ENCODE measurements at places on chromosomes 16 and 17.

DNA sequence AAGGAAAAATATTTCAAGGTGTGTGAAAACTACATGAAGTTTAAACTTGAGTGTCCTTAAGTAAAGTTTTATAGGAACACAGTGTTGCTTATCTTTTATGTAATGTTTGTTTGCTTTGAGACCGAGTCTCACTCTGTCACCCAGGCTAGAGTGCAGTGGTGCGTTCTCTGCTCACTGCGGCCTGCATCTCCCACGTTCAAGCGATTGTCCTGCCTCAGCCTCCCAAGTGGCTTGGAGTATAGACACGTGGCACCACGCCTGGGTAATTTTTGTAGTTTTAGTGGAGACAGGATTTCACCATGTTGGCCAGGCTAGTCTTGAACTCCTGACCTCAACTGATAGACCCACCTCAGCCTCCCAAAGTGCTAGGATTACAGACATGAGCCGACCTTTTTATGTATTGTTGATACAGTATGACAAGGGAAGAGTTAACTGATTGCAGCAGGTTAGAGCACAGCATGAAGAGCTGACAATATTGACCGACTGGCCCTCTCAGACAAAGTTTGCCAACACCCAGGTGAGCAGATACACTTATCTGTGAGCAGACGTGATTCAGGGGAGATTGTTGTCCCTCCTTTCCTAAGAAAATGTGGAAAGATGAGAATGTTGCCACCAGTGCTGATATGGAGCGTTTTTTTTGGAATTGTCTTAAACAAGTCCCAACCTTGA lies 373.7 kb downstream of the WWOX start:
- DNase-seq = no peak

DNA sequence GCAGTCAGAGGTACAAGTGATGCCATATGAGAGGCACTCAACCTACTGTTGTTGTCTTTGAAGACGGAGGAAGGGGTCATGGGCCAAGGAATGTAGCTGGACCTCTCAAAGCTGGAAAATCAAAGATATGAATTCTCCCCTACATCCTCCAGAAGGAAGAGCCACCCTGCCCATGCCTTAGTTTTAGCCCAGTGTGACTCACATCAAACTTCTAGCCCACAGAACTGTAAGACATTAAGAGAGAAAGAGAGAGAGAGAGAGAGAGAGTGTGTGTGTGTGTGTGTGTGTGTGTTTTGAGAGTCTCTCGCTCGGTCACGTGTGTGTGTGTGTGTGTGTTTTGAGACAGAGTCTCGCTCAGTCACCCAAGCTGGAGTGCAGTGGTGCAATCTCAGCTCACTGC lies 87.1 kb downstream of the STX8 start:
- no peak for DNase-seq

GRCh38 chr16:54446639-54447038 lies 160.1 kb upstream of the IRX3 start:
- no peak for DNase-seq

DNA sequence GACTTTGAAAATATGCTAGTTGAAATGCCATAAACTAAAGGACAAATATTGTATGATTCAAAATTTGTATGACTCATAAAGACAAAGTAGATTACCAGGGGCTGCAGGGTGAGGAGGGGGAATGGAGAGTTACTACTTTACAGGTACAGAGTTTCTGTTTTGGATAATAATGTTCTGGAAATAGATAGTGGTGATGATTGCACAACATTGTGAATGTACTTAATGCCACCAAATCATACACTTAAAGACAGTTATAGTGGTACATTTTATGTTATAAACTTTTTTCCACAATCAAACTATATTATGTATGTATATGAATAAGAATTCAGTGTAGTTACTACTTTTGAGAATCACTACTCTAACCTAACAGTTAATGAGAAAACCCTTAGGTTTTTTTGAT lies 368.1 kb downstream of the ZFHX3 start:
- no peak for DNase-seq

DNA sequence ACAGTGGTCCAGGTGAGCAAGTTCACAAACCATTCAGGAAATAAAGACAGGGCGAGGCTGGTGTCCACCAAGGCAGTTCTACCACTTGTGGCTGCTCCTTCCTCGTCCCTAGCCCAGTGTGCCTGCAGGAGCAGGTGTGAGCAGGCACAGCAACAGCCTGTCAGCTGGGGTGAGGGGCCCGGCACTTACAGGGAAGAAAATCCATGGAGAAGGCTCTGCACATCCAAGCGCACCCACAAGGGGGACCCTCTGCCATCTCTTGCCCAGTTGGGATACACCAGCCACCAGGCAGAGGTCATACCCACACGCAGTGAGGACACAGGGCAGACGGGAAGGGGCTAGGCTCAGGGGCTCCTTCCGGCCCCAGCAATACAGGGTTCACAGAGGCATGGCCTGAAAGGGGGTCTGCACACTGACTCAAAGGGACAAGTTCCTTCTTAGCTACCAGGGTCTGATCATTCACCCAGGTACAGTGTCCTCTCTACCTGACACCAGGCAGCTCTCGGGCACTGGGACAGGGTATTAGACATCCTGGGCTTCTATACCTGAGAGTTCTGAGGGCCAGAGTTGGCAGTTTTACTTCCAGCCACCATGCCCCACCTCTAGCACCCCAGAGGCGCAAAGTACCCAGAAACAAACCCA lies 27.0 kb downstream of the CDIP1 start:
- DNase-seq = no peak

- DNase-seq = no peak
These were observed 2.6 kb downstream of the HBM start for GRCh38 chr16:168424-168823.

DNA sequence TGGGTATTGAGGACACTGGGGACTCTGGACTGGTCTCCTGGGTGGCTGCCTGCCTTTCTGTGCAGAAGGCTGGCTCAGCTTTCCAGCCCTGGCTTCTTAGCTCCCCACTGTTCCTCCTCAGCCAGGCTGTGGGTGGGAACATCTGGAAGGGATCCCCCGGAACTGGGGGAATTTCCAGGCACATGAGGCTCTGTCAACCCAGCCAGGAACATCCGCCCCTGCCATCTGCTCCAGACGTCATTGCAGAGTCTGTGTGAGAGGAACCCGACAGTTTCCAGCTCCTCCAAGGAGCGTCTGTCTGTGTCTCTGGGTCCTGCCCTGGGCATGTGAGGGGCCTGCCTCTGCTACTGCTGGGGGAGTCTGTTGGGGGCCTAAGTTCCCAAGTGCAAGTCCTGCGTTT lies 36.2 kb upstream of the CRHR1 start:
- no peak for DNase-seq

GRCh38 chr16:86355951-86356350 lies 154.4 kb upstream of the FOXF1 start:
- DNase-seq = no peak

DNA sequence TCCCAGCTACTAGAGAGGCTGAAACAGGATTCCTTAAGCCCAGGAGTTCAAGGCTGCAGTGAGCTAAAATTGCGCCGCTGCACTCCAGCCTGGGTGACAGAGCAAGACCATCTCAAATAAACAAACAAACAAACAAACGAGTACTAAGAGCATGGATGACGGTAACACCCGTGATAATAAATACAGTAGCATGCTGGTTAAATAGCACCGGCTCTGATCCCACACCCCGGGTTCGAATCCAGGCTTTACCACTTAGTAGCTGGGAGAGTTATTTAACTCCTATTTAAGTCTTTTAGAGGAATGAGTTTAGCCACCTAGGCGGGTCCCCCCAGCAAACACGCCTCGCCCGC lies 301 bp upstream of the METTL22 start:
- no peak for DNase-seq

DNA sequence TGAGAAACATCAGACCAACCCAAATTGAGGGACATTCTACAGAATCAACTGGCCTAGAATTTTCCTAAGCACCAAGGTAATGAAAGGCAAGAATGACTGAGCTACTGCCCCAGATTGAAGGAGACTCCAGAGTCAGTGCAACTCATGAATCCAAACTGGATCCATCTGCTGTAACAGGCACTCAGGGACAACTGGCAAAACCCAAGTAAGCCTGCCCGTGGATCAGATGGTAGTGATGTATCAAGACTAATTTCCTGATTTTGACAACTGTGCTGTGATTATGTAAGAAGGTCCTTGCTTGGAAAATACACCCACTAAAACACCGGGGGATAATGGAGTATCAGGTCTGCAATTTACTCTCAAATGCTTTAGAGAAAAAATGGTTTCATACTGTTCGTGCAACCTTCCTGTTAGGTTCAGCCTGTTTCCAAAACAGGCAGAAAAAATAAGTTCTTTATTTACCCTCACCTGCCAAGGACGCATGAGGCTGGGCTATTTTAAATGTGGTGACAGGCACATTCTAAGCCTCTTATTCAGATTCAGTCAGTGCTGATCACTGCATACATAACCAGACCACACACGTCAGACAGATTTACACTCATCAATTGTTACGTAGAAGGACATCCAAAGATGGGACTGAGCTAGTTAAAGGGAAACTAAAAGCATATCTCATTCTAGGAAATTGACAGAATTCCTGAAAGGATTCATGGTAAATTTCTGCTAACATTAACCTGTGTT lies 7.0 kb downstream of the MBTPS1 start:
- no peak for DNase-seq

- DNase-seq = no peak
These were observed 223.7 kb downstream of the CDH11 start for GRCh38 chr16:64898159-64898558.

GRCh38 chr17:48282303-48282702 lies 147.7 kb downstream of the SKAP1 start:
- DNase-seq = no peak

GRCh38 chr16:56493126-56493525 lies 26.7 kb downstream of the BBS2 start:
- no peak for DNase-seq

DNA sequence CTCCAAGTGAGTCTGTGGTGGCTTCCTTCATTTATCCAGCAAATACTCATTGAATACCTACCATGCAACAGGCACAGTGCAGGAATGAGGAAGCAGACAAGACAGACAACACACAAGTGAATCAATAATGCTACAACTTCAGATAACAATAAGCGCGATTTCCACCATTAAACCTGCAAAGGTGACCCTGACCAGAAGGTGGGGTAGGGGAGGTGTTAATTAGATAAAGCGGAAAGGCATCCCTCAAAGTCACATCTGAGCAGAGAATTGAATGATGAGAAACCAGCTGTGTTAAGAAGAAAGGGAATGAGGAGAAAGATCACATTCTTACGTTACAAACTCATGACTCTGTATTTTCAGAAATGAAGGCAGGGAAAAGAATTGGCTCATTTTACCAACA lies 26.3 kb downstream of the ZZEF1 start:
- no peak for DNase-seq

- DNase-seq = no peak
These were observed 1461.2 kb upstream of the CDH8 start for GRCh38 chr16:63497408-63497807.

DNA sequence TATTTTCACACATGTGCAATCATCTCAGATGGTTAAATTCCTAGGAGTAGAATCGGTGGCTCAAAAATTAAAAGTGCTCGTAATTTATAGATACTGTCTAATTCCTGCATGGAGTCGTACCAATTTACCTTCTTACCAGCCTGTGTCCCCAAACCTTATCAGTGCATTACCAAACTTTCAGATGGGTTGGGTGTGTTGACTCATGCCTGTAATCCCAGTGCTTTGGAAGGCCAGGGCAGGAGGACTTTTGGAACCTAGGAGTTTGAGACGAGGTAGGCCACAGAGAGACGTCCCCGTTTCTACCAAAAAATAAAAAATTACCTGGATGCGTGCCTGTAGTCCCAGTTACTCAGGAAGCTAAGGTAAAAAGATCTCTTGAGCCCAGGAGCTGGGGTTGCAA lies 34.5 kb upstream of the GPRC5B start:
- DNase-seq = no peak

- DNase-seq = no peak
These were observed 2.4 kb downstream of the BCL6B start for GRCh38 chr17:7025245-7025644.

- no peak for DNase-seq
These were observed 15.5 kb upstream of the CD300A start for GRCh38 chr17:74450925-74451403.

DNA sequence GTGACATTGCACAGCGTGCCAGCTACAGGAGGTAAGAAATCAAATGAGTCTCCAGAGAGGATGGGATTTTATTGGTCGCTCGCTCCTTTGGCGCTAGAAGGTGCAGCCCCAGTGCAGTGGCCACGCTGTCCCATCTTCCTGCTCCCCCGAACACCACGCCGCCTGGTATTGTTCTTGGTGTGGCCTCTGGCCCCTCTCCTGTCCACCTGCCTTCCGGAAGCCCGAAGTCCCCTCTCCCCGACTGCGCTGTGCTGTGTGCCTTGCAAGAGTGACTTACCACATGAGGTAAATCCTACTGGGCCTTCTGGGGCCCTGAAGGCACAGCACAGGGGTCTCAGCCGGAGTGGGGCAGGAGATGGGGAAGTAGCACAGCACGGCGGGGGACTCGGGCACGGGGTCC lies 58.2 kb downstream of the MARCHF10 start:
- DNase-seq = no peak

DNA sequence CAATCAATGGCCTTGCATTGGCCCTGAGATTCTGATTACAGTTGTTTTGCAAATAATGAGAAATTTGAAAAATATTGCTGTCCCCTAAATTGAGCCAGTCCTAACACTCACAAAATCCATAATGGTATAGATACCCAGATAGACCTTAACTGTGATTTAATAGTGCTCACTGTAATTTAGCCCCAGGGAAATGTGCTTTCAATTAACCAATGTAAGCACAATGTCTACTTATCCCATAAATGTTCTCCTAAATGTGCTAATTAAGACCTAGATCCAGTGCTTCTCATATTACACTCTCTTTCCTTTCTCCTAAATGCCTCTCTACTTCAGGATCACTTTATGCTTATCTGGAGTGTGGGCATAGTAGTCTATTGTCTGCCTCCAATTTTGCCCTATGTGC lies 417.8 kb upstream of the CCL2 start:
- no peak for DNase-seq
